NCI-H1417 treated with DMSO at 0.1 percent for 48 hours (cell line): ENCODE measurements at places on chromosomes 11 and 22.

DNA sequence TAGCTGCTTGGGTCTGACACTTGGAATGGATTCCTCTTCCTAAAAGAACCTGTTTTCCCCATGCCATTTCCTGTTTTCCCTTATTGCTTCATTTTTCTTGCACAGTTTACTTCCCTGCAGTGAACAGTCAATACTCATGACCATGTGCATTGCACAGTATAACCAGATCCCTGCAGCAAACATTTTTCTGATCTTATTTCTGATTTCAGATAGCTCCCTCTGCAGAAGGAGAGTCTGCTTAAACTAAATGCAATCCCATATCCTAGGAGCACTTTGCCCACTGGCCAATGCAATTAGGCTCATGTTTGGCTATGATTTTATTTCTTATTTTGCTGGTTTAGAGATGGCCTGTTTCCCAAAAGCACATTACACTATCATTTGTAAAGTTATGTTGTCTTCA is 96.7 kb upstream of the CD44 start:
- DNase-seq, result no peak

DNA sequence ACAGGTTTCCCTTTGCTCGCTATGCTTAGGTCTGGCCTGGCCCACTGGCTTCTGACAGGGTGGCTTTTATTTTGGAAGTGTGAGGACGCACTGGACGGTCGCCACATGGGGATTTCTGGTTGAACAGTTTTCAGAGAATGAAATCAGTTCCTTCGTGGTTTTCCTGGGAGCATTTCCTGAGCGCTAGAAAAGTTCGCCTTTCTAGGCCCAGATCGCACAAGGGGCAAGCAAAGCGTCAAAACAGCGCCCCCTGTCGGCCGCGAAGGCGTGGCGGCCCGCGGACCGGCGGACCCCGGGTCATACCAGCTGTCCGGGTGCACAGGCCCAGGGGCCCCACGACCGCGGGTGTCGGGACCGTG is 12.7 kb upstream of the CYP2R1 start:
- no peak for DNase-seq

GRCh38 chr11:112318661-112319060 is 58.0 kb upstream of the PLET1 start:
- no peak for DNase-seq

DNA sequence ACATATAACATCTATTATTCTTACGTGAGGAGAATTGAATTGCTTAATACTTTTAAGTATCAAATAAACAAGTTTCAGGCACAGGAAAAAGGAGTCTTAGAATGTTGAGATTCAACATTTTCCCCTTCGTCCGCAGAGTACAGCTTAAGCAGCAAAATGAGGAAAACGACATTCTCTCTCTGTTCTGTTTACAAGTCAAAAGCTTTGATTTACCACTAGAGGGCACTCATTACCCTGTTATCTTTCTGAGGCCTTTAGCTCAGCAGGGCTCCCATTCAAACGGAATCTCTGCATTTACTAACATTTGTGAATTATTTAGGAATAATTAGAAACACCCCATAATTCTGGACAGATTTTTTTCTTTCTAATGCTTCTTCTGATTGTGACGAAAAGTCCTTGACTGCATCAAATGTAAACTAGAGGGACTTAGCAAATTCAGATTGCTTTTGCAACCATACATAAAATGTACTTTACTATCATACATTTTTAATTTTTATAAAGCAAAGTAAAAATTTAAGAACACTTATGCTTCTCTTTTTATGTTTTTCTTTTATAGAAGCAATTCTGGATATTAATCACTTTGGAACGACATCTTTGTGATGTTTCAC is 75.0 kb downstream of the JRKL start:
- DNase-seq, result peak; percentile 86

GRCh38 chr11:118046051-118046963 is 30.6 kb upstream of the TMPRSS4 start:
- no peak for DNase-seq
